Stimulated activated naive CD8-positive, alpha-beta T cell treated with anti-CD3 and anti-CD28 coated beads, Interleukin-15, amount 100 ng/mL, for 72 hours (primary cell): ENCODE measurements at places on chromosomes 5 and 9.

DNA sequence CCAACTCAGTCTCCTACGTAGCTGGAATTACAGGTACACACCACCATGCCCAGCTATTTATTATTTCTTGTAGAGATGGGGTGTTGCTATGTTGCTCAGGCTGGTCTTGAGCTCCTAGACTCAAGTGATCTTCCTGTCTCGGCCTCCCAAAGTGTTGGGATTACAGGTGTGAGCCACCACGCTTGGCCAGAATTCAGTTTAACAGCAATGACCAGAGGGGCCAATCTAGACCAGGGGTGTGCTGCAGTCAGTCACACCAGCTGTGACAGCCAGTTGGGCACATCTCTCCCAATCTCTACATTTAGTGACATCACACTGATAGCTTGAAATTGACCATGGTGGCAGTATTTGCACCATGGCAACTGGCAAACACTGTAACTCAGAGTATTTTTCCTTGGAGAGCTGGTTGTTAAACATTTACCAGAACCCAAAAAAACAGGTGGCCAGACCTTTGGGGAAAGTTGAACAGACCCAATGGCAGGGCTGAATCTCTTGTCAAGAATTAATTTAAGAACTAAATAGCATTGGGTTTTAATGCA, 67.7 kb upstream of the UBTD2 start:
- no peak for DNase-seq

DNA sequence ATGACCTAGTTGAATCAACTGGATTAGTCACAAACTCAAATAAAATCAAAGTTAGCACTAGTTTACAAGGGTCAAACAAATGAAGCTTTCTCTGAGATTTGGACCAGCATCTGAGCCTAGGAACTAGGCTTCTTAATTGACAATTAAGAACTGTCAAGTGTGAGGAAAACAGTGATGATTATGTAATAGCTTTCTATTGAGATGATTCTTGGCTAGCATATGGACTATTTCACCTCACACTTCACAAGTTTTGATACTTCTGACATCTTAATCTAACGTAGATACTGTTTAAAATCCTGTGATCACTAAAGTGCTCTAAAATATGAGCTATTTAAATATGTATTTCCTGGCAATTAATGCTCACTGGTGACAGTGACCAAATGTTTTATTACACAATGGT, 542.9 kb downstream of the EFNA5 start:
- DNase-seq = no peak

DNA sequence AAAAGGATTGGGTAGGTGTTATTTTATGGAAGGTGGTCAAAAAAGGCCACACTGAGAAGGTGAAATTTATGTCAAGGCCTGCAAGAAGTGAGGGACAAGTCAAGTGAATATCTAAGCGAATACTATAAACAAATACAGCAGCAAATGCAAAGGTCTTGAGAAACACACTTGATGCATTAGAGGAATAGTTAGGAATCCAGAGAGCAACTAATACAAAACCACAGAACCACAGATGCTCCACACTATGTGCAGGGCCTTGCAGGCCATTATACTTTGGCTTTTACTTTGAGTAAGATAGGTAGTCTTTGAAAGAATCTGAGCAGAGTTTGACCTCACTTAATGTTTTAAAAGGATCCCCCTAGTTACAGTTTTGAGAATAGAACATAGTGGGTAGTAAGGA, 4.6 kb downstream of the ZNF622 start:
- DNase-seq = no peak

GRCh38 chr5:34682926-34683623, 26.9 kb downstream of the RAI14 start:
- no peak for DNase-seq

DNA sequence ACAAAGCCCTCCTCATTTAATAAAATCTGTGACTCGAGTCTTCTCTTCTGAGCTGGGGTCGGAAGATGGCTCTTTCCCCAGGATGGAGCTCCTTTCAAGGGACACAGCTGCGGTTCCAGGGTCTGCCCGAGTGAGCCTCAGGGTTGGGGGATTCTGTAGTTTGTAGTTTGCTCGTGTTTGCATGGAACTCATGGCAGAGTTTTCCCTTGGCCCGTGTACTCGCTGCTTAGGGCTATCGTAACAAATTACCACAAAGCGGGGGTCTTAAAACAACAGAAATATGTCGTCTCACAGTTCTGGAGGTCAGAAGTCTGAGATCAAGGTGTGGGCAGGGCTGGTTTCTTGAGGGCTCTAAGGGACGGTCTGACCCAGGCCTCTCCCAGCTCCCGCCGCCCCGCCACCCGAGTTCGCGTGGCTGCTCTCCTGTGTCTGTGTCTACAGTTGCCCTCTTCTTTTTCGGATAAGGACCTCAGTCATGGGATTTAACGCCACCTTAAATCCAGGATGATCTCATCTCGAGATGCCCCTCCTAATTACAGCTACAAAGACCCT, 13.9 kb upstream of the LPCAT1 start:
- DNase-seq = no peak

GRCh38 chr9:89444925-89445765, 52.8 kb downstream of the SEMA4D start:
- DNase-seq = no peak

DNA sequence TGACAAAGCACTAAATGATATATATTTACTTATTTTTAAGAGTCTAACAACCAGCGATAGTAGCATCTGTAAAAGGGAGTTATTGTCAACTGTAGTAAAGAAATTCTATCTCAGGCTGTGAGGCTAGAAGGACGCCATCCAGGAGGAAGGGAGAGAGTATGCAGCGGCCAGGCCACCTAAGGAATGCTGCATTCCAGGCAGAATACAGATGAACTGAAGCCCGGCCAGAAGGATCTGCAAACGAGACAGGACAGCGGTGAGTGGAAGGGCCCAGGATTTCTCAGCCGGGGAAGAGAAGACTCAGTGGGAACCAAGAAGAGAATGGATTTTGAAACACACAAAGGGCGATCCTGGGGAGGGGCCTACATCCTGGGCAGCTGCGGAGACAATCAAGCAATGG, 7.4 kb downstream of the RETREG1 start:
- no peak for DNase-seq

DNA sequence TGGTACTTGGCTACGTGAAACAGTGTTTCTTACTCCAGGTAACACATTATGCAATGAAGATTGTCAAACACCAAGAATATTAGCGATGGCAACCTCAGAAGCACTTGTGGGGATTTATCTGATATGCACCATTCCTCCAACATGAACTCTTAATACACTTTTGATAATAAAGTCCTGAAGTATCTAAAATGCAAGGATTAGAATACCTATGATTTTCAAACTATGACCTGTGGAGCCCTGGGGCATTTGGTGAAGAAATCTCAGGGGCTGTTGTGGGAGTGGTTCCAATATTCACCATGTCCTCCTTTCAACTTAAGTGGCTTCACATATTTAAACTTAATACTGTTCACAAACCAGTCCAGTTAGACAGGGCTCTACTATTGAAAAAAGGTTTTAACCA, 214.6 kb upstream of the POU5F2 start:
- no peak for DNase-seq

- no peak for DNase-seq
These were observed 13.9 kb upstream of the SELENOP start for GRCh38 chr5:42825422-42826148.

- no peak for DNase-seq
These were observed 57.0 kb downstream of the IARS1 start for GRCh38 chr9:92236465-92236864.

DNA sequence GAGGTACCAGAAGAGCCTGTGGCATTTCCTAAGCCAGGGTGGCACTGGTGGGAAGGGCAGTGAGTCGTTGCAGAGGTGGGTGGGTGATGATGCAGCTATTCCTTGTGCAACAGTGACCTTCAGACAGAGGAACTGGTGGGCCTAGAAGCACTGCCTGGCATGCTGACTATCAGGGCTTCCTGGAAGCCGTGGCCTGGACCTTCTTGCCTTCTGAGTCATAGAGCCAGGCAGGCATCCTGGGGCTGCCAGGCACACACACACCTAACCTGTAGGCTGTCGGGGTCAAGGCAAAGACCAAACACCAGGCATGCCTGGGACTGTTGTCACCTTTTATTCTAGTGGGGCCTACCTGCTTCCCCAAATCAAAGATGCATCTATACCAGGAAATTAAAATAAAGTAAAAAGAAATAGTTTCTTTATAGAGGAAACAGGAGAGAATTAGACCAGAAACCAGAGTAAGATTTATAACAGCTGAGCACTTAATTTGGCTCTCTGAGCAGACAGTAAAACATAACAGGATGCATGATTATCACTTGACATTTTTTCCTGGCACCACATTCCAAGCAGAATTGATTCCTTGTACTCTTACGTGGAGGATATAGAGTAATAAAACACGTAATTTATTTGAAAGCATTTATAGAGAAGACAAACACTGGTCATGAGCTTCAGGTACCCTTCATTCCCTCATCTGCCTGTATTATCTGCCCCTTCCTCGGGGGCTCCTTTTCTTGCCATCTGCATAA, 25.1 kb downstream of the NANS start:
- DNase-seq = peak; percentile 52

DNA sequence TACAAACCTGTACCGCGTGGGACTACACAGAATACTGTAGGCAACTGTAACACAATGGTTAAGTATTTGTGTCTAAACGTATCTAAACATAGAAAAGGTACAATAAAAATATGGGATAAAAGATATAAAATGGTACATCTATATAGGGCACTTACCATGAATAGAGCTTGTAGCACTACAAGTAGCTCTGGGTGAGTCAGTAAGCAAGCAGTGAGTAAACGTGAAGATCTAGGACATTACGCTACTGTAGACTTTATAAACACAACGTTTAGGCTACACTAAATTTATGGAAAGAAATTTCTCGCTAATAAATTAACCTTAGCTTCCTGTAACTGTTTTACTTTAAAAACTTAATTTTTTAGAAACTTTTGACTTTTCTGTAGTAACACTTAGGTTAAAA, 46.5 kb downstream of the MRPS27 start:
- DNase-seq = no peak

GRCh38 chr5:147442224-147442623, 67.6 kb downstream of the DPYSL3 start:
- no peak for DNase-seq

- DNase-seq = no peak
These were observed 579.2 kb upstream of the ZNF462 start for GRCh38 chr9:106283769-106284168.

DNA sequence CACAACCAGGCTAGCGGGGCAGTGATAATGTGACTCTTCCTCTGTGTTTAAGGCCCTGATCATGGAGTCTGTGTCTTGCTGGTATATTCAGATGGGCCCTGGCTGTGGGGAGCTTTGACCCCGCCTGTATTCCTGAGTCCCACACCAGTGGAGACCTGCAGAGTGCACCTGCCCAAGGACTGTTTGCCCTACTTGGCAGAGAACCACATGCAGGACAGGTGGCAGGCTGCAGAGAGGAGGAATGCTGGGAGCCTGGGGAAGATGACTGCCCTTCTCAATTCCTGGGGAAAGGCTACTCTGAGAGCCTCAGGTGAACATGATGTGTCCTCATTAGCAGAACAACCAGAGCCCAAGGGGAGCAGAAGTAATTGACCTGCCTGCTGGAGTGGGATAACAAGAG, 36.2 kb downstream of the IARS1 start:
- DNase-seq = no peak

- DNase-seq = no peak
These were observed 353.7 kb downstream of the ARL15 start for GRCh38 chr5:53956632-53957031.

DNA sequence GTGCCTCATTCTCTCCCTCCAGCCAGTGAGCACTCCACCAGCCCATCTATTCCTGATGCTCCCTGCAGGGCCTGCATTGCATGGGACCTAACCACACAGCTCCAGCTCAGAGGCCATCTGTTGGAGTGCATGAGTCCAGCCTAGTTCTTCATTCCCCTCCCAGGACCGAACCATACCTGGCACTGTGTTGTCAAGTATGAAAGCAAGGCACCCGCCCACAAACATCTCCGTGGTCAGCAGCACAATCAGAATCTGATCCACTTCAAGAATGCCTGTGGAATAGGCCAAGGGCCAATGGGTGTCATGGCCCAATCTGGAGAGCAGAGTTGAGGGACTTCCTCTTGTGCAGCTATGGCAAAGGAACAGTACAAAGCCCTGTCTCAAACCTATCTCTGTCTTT, 5.9 kb downstream of the SLC23A1 start:
- DNase-seq = no peak

DNA sequence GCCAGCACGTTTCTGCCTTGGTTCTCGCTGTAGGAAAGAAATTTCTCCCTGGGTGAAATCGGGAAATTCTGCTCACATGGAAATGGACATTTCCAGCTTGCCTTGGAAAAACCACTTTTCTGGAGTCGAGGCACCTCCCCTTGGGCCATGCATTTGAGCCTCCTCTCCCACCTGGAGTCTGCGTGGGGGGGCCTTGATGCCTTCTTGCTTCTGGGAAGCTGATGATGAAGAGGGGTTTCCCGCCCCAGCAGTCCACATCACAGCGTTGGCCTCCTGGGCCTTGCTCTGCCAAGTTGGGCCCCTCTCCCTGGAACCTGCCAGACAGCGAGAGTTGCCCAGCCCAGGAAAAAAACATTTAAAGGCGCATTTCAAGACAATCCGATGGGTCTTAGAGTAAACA, 1.8 kb upstream of the ASB6 start:
- DNase-seq = no peak

- DNase-seq = no peak
These were observed 517.7 kb upstream of the WWC1 start for GRCh38 chr5:167773668-167774301.

DNA sequence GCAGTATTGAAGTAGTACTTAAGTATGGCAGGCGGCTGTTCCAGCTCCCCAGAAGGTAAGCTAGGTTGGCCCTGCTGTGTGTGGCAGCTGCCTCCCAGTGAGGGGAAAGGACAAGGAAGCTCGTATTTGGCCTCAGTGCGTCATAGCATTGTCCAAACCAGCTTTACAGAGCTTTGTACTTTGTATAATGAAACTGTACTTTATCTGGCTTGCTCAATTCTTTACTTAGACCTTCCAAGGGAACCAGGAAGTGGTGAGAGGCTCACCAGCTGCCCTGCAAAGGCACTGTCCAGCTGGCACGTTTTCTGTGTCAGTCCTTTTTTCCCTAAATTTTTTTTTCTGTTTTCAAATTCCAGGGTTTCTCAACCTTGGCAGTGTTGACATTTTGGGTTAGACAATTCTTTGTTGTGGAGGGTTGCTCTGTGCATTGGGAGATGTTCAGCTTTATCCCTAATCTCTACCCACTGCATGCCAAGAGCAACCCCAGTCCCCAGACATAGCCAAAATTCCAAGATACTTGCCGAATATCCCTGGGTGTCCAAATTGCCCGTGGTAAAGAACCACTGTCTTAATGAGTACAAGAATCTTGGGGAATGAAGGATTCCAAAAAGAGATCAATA, 474.5 kb downstream of the LRRC70 start:
- no peak for DNase-seq

DNA sequence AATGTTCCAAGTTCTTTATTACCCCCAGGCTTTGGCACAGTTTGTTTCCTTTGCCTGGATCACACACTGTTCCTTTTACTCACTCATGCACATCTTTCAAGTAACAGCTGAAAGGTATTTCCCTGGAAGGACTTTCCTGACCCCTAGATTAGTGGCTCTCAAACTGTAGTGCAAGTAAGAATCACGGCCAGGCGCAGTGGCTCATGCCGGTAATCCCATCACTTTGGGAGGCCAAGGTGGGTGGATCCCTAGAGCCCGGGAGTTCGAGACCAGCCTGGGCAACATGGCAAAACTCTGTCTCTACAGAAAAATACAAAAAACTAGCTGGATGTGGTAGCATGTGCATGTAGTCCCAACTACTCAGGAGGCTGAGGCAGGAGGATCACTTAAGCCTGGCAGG, 19.1 kb upstream of the DELE1 start:
- no peak for DNase-seq

- DNase-seq = no peak
These were observed 58.6 kb downstream of the LHFPL2 start for GRCh38 chr5:78589923-78590322.

GRCh38 chr9:8430945-8431344, 631.4 kb upstream of the DMAC1 start:
- DNase-seq = peak; percentile 17
